ENCODE measurements at places on chromosomes 6 and 20.

- DNase-seq: no peak
Measured at GRCh38 chr6:13870214-13870830, 54.4 kb upstream of the RNF182 start.

GRCh38 chr6:74870403-74870802 lies 335.4 kb downstream of the COL12A1 start:
- no peak for DNase-seq

- DNase-seq: no peak
Measured at GRCh38 chr6:146931214-146931613, 273.0 kb upstream of the STXBP5 start.

DNA sequence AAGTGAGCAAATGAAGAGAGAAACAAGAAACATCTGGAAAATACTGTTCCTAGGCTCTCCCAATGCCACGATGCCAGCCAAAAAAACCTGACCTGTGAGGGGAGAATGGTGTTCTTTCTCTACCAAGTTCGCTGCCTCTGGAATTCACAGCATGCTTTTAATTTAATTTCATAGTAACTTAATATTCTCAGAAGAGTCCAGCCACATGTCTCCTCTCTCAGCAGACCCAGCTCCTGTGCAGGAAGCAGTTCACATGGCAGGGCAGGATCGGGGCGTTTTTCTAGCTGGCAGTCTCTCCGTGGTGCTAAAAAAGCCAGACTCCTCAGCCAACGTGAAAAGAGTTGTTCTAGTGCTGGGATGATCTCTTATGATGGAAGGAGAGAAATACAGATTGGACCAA lies 57.5 kb downstream of the BFSP1 start:
- no peak for DNase-seq

- no peak for DNase-seq
Measured at GRCh38 chr6:166614171-166614583, 12.9 kb downstream of the RPS6KA2 start.

DNA sequence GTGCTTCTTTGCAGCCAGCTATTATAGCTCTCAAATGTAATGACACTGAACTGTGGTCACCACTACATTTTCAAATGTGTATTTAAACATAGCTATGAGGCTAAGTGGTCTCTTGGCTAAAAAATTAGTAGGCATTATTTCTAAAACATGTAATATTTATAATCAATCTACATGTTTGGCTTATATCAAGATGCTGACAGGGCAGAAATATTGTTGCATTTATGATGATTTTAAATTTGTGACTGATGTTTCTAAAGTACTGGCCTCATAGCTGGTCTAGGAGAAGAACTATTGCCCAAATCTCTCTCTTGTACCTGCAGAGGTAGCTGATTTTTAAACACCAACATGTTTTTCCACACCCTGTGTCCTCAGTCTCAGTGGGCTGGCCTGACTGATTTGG lies 298.2 kb downstream of the PAX1 start:
- no peak for DNase-seq

GRCh38 chr6:137808191-137808590 lies 58.9 kb upstream of the TNFAIP3 start:
- DNase-seq: no peak

- DNase-seq: peak; percentile 53
Measured at GRCh38 chr6:41201764-41202173, 820 bp upstream of the TREML2 start.

- DNase-seq: no peak
Measured at GRCh38 chr6:64231928-64232327, 596.3 kb downstream of the PHF3 start.

DNA sequence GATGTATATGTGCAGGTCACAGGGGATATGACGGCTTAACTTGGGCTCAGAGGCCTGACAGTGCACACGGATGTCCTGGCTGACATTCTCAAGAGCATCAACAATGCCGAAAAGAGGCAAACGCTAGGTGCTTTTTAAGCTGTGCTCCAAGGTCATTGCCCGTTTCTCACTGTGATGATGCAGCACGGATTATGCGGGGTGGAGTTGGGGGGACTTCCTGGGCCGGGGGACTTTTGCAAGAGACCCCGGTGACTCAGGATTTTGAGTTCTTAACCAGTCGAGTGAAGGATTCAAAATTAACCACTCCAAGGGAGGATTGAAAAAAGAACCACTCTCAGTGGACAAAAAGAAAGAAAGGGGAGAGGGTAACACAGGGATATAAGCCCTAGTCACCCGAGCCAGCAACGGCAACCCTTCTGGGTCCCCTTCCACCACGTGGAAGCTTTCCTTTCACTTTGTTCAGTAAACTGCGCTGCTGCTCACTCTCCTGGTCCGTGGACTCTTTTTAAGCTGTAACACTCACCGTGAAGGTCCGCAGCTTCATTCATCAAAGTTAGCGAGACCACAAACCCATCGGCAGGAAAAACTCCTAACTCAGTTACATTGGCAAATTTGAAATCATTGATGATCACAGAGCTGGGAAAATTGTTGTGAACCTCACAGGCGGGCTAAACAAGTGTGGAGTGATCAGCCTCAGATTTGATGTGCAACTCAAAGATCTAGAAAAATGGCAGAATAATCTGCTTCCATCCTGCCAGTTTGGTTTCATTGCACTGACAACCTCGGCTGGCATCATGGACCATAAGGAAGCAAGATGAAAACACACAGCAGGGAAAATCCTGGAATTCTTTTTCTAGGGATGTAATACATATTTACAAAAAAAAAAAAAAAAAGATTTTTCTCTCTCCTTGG lies 199.3 kb downstream of the ARID1B start:
- DNase-seq: no peak

DNA sequence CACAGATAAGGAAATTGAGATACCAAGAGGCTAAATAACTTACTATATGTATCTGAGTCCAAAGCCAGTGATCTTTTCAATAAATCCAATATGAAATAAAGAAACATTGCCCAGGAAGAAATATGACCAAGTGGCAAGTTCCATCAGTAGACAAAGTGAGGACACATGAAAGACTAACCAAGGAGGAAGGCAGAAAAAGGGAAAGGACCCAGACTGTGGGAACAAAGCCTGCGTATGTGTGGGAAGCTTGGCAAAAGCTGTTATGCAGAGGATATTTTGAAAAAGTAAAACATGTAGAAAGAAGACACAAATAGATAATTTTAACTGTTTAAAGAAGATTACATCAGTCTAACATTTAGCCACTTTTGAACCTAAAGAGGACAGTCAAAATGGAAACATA lies 264.4 kb upstream of the PRDM1 start:
- no peak for DNase-seq

DNA sequence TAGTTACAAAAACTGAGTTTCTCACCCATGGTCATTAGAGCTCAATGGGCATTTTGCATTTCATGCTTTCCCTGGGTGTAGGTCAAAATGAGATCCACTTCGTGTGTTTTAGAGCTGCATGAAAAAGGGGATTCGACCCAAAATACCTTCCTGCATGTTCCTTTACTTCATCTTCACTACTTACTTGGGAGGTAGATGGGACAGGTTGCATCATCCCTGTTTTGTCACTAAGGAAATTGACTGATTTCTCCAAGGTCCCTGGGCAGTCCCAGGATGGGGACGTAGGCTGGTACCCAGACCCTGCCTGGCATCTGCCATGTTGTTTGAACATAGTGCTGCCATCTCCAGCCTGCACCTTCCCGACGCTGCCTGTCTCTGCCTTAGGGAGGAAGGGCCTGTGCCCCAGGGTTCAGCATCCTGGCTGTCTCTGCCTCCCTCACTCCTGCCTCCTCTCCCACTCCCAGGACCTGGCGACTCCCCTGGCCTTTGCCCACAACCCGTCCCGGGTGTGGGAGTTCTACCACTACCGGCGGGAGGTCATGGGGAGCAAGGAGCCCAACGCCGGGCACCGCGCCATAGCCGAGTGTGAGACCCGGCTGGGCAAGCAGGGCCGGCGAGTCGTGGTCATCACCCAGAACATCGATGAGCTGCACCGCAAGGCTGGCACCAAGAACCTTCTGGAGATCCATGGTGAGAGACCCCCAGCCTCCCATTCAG lies 17.0 kb downstream of the SIRT5 start:
- DNase-seq: no peak

DNA sequence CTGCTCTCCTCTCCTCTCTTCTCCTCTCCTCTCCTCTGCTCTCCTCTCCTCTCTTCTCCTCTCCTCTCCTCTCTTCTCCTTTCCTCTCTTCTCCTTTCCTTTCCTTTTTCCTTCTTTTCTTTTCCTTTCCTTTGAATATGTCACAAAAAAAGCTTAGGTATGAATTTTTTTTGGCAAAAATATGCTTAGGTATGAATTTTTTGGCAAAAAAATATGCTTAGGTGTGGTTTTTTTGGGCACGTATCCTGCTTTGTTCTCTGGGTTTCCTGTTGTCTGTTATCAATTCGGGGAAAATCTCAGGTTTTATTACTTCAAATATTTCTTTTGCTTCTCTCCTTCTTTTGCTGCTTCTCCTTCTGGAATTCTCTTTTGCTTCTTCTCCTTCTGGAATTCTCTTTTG lies 155.5 kb upstream of the PMEPA1 start:
- peak; percentile 3 for DNase-seq

- DNase-seq: no peak
Measured at GRCh38 chr6:110250058-110250457, 69.8 kb downstream of the CDC40 start.

DNA sequence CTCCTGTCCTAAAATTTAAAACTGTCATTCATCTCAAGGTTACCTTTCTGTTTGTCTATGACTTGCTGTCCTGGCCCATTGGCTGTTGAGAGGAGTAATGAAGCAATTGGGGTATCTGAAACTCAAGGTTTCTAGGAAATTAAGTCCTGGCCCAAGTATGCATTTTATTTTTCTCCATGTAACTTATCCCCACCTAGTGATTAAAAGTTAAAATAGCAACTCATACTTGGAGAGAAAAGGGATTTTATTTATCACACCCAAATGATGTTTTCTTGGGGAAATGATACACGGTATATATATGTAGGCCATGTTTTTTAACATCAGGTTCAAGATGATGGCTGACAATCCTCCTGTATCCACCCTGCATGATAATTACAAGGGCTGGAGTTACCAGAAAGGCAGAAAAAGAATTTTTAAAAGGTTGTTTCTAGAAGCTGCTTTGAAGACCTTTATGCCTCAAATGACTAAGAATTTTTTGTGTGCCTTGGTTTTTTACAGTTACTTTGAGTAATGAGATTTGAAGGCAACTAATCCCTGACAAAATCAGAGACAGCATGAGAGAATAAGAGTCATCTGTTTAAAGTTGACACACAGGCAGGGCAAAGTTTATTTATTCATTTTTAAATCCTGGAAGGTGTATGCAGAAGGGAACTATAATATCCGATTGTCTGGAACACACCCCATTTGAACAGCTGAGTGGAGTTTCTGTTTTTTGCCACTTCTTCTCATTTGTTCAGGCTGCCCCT lies 28.9 kb upstream of the C6orf58 start:
- no peak for DNase-seq

- DNase-seq: no peak
Measured at GRCh38 chr20:7911586-7912330, 28.5 kb downstream of the HAO1 start.

- DNase-seq: peak; percentile 53
Measured at GRCh38 chr6:82270881-82271635, 23.5 kb upstream of the IBTK start.

DNA sequence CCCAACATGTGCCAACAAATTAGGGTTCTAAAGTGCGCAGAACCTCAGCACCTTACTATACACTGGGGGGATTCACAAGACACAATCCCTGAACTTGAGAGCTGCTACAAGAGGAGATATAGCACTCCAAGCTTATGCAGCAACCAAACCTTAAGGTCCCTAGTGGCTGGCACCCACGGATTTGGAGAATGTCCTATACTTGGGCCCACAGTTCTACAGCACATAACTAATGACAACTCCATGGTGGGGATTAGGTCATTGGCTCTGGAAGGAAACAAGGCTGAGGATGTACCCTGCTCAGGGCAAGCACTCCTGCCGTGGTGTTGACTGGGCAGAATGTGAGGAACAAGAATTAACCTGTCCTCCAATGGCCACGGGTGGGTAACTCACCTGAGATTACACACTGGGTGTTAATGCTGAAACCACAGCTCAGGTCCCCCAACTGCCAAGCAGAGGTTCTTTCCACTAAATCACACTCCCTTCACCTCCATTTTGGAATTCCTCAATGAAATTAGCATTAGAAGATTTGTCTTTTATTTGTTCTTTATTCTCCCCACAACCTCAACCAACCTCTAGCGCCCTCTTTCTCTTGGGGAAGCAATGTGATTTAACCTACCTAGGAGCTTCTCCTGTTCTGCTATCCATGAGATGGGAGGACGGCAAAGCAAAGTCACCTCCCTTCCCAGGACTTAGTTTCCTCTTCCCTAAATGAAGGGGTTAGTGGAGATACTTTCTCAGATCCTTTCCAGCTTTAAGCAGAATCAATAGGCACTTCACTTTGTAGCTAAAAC lies 32.0 kb downstream of the TRERF1 start:
- no peak for DNase-seq

- DNase-seq: no peak
Measured at GRCh38 chr20:4656491-4656890, 65.2 kb upstream of the PRND start.

DNA sequence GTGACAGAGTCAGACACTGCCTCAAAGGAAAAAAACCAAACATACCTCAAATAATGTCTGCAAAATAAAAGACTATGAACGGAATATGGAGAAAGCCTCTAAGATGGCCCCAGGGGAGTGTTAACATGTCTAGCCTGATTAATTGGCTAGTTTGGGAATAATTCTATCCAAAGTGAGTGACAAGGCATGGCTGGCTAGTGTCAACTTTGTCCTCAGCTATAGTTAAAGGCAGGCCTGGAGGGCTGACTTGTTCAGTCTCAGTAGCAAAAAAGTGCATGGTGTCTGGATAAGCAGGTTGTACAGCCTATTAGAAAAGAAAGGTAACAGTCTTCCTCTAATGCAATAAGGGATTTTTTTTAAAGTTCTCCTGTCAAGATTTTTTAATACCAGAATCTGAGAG lies 32.7 kb downstream of the GCNT2 start:
- DNase-seq: no peak

- no peak for DNase-seq
Measured at GRCh38 chr6:137430954-137431353, 63.2 kb downstream of the OLIG3 start.

DNA sequence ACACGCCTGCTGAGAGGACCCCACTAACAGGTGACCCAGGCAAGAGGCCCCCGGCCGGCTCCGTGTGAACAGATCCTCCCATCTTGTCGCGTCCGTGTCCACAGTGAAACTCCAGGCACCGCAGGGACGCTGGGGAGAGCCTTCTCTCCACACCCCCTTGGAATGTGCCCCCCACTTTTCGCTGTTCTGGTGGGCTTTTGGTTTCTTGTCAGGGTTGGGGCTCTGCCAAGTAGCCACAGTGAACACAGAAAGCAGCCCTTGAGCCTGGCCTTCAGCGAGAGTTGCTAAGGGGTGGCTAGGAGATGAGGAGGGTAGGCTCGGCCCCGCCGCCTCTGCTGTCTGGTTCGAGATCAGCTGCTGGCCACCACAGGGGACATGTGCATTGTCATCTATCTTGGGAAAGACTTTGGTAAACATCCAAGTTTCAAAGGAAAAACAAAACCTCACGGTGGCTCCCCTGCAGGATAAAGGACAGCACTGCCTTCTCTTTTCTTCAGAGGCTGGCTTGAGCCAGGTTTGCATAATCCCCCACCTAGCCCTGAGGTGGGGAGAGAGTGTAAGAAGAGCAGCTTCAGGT lies 22.7 kb downstream of the SYNDIG1 start:
- no peak for DNase-seq

GRCh38 chr20:4507288-4507719 lies 214.4 kb upstream of the PRND start:
- no peak for DNase-seq

Measured in CD4-positive, alpha-beta T cell treated with Interleukin-4 for 1 hour (primary cell).